ENCODE measurements at places on chromosomes 12 and 14. TPM values are rescaled to one million over a fixed set of nuclear protein-coding genes. Genes with fewer than 3 reads are reported as not detected.

DNA sequence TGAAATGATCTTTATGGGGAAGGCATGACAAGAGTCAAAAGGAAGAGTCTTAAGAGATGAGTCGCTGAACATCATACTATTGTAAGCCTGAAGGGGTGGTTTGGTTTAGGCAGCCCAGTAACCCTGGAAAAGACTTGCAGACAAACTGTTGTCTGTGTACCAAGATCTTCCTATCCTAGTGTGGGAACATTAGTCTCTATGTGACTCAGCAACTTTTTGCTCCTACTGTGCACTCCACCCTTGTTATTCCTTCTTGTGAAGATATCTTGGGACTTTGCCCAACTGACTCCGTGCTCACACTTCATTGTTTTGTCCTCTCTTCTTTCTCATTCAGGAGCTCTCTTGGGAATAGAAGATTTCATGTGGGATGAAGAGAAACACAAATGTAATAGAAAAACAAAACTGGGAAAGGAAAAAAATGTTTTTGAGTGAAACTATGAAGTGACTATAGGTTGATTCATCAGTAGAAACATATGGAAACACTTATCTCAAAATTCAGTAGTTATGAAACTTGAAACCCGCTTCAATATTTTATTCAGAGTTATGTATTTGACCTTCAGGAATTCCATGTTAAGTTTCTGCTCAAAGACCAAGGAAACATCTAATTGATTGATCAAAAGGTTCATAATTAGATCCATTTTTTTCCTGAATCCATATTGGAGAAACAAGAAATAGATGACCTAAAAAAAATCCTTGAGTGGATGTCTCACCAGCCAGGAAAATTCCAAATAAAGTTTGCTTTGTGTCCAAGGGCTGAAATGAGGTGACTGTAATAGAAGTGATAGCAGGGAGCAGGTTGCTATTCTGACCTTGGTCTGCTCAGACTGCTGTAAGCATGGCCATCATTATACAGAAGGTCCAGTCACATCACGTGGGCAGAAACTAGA, 67.2 kb downstream of the BTG1 start:
- no peak overlapping the region for H3K4me3 ChIP-seq
- no peaks in the 10 kb centered on the region for H3K36me3 ChIP-seq
- DNase-seq, result peak; percentile 96

Gene LALBA
- total RNA-seq, result not detected

DNA sequence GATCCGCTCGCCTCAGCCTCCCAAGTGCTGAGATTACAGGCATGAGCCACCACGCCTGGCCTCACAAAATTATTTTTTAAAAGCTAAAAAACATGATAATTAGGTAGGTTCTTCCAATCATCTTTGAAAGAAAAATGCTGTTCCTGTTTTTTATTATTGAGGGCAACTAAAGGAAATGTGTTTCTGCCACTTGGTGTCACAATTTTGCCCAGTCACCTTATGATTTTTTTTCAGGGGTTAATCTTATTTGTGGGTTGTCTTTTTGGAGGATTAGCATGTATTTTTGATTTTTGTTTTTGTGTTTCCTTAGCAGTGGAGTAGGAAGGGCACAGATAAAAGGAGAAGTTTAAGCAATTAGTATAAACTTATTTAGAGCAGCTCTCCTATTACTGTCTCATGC, 79.8 kb downstream of the PRORP start:
- DNase-seq, result no peak
- no peak overlapping the region for H3K27ac ChIP-seq
- H3K36me3 ChIP-seq, result no peaks in the 10 kb centered on the region

Gene LTBP2
- 26.7 TPM for total RNA-seq

Gene KLHL28
- 7.7 TPM for total RNA-seq

DNA sequence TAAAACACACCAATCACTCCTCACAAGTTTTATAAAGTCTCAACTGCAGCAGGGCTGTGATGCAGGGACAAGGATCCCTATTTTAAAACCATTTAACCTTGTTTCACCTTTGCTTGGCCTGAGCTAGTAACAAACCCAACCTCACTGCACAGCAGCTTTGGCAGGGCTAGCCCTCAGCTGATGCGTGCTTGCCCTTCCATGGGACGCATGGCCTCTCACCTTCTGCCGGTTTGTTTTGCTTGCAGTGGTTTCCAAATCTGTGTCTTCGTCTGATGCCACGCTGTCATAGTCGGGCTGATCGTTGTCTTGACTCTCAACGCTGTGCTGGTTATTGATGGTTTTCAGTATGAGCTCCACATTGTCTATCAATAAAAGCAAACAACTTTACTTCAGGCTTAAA, 43.3 kb downstream of the GIT2 start:
- H3K4me1 ChIP-seq, result peaks cover 34% of the 10 kb centered on the region
- no peak overlapping the region for H3K4me3 ChIP-seq
- H3K27ac ChIP-seq, result peak overlapping the region; percentile 75
- DNase-seq, result no peak
- peaks cover 17% of the 10 kb centered on the region for H3K36me3 ChIP-seq

Gene SERPINA6
- total RNA-seq, result not detected

Gene BIN2
- not detected for total RNA-seq

GRCh38 chr12:26359576-26359975, 164.2 kb downstream of the SSPN start:
- no peaks in the 10 kb centered on the region for H3K27me3 ChIP-seq
- H3K27ac ChIP-seq, result no peak overlapping the region
- no peak overlapping the region for H3K4me3 ChIP-seq
- no peak for DNase-seq
- no peaks in the 10 kb centered on the region for H3K4me1 ChIP-seq
- H3K36me3 ChIP-seq, result no peaks in the 10 kb centered on the region

Gene B4GALNT1
- total RNA-seq, result 0.18 TPM

DNA sequence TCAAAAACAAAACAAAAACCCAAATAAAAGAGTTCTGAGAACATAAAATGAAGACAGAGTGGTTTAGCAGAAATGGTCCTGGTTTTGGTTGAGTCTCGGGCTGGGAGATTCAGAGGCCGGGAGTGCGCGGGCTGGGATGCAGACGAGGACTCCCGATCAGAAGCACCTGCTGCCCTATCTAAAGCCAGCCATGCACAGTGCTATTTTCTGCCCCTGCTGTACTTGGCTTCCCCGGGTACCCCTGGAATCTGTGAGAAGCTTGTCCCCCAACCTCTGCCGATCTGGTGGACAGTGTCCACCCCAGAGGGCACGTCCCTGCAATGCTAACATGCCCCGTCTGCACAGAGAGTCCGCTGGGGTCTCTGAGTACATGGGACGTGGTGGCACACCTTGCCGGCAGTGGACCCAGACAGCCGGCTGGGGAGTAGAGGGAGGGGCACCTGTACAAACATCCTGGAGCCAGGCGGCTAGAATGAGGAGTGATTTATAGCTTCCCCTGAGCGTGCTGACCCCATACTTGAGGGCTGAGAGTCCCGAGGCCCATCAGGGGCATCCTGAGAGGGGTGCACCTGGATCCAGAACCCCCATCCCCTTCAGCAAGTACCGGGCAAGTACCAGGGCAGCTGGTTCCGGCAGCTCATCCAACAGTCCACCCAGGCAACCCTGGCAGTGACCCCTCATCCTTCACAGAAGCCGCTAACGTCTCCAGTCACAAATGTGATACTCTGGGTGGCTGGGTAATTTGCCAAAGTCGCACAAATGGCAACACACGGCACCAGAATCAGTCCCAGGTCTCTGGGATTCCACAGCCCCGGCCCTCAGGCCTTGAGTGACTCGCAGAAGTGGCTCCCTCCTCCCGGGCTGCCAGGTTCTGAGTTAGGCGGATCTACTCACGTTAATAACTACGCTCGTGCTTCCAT, 37.1 kb downstream of the CHGA start:
- H3K27ac ChIP-seq, result no peak overlapping the region
- DNase-seq, result no peak
- H3K27me3 ChIP-seq, result no peaks in the 10 kb centered on the region
- H3K4me1 ChIP-seq, result 0 out of 2 replicates have a peak, but pooled peaks cover 1% of the 10 kb centered on the region
- no peak overlapping the region for H3K4me3 ChIP-seq
- H3K36me3 ChIP-seq, result no peaks in the 10 kb centered on the region

DNA sequence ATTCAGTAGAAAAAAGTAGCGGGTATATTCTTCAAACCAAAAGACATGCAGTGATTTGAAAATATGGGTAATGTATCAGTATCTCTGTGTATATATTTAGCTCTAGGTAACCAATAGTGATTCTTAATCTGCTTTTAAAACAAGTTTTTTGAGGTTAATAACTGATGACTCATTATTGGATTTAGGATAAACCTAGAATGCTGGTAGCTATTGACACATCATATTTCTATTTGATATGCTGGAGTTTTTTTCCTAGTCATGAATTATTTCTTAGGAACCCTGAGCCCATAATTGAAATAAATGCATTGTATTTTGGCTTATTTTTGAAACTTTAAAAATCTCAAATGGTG, 15.5 kb downstream of the ARF6 start:
- peak overlapping the region; percentile 79 for H3K27ac ChIP-seq
- no peak overlapping the region for H3K4me3 ChIP-seq
- no peaks in the 10 kb centered on the region for H3K36me3 ChIP-seq
- H3K27me3 ChIP-seq, result no peaks in the 10 kb centered on the region
- no peak for DNase-seq
- H3K4me1 ChIP-seq, result peaks cover 6% of the 10 kb centered on the region

Gene SLC2A13
- total RNA-seq, result 3.9 TPM

Gene KRT73
- not detected for total RNA-seq

Gene PPM1H
- total RNA-seq, result 0.28 TPM

GRCh38 chr14:44663136-44663535, 156.1 kb upstream of the FSCB start:
- no peaks in the 10 kb centered on the region for H3K36me3 ChIP-seq
- no peak overlapping the region for H3K4me3 ChIP-seq
- H3K4me1 ChIP-seq, result no peaks in the 10 kb centered on the region
- H3K27ac ChIP-seq, result no peak overlapping the region
- DNase-seq, result no peak

DNA sequence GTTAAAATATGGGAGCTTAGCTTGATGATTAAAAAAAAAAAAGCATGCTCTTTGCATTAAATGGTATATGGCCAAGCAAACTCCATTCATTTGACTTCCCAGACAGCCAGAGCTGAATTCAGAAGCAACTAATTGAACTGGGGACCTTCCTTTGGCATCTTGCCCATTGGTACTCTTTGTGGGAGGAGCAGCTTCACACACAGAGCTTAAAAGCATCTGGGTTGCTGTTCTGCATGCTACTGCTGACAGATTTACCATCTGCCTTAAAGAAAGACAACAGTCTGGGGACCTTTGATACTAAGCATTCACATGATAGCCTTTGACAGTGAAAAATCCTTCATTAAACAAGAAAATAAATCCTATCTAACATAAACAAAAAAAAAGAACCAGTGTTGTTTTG, 977.9 kb downstream of the TMTC2 start:
- no peaks in the 10 kb centered on the region for H3K36me3 ChIP-seq
- no peak overlapping the region for H3K27ac ChIP-seq
- no peaks in the 10 kb centered on the region for H3K27me3 ChIP-seq
- no peak for DNase-seq

Gene PRB2
- total RNA-seq, result not detected

DNA sequence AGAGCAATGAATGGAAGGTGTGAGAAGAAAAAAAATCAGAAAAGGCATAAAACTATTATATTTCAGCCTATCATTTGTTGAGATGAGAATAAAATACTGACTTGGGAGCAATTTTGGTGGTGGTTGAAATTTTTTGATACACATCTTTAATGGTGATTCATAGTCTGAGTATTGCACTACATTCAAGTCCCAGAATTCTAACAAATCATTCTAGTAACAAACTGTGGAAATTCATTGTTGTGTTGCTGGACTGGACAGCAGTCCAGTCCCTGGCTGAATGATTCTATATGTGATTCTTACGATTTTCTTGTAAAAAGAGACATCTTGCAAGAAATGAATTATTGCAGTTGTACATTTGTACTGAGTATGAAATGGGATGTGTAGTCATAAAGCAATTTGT, 268.6 kb downstream of the TRHDE start:
- no peak overlapping the region for H3K27ac ChIP-seq
- peak; percentile 45 for DNase-seq
- H3K36me3 ChIP-seq, result no peaks in the 10 kb centered on the region
- H3K27me3 ChIP-seq, result no peaks in the 10 kb centered on the region

GRCh38 chr12:84412226-84412625, 500.4 kb downstream of the SLC6A15 start:
- H3K36me3 ChIP-seq, result no peaks in the 10 kb centered on the region
- H3K27ac ChIP-seq, result no peak overlapping the region

DNA sequence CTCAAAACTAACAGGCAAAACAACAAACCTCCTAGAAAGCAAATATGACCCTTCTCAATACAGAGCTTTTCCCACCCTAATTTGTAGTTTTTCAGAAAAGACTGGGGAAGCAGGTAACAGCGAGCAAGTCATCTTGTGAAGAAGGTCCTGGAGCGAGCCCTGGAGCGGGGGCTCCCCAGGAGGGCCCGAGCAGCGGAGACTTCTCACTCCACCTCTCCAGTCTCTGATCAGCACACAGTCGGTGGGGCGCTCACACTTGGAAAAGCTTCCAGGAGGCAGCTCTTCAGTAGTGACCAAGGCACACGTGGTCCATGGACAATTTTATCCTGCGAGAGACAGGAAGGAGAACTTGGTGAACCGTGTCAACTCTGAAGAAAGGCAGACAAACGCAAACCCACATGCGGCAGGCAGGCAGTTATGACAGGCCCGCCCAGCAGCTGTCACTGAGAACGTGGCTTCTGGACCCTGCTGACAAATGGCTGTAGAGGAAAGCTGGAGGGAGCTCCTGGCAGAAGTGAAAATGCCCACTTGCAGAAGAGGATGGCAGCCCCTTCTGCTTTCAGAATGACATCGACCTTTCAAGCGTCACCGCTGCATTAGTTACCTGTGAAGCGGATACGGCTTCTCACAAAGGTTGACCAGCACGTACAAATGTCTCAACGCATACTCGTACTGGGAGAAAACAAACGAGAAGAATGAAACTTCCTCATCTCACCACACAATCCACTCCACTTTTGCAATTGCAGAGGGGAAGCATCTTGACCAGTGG, 44.2 kb downstream of the LGMN start:
- H3K27ac ChIP-seq, result no peak overlapping the region
- H3K4me1 ChIP-seq, result peaks cover 2% of the 10 kb centered on the region
- no peak for DNase-seq
- no peaks in the 10 kb centered on the region for H3K36me3 ChIP-seq
- no peak overlapping the region for H3K4me3 ChIP-seq

Gene NPFF
- not detected for total RNA-seq

GRCh38 chr12:6987956-6988553, 17.3 kb downstream of the EMG1 start:
- no peak overlapping the region for H3K4me3 ChIP-seq
- H3K36me3 ChIP-seq, result peaks cover 17% of the 10 kb centered on the region
- H3K27me3 ChIP-seq, result no peaks in the 10 kb centered on the region

- H3K36me3 ChIP-seq, result peaks cover 47% of the 10 kb centered on the region
- no peaks in the 10 kb centered on the region for H3K27me3 ChIP-seq
- H3K4me3 ChIP-seq, result no peak overlapping the region
- H3K4me1 ChIP-seq, result peaks cover 10% of the 10 kb centered on the region
- no peak overlapping the region for H3K27ac ChIP-seq
- no peak for DNase-seq
Measured at GRCh38 chr14:90405755-90406154, 8.9 kb downstream of the CALM1 start.

Measured in IMR-90 (cell line).